Upper lobe of left lung (tissue), 6 donors: ENCODE measurements at places on chromosomes 7 and 10. TPM values are rescaled to one million over a fixed set of nuclear protein-coding genes. Genes with fewer than 3 reads are reported as not detected.

Gene PCDH15
- 1.0 TPM for total RNA-seq

Gene PAPOLB
- total RNA-seq = 0.46 TPM

Gene ARPC1A
- total RNA-seq = 126 TPM

Gene TMEM176B
- 24.0 TPM for total RNA-seq

Gene ANKRD26
- total RNA-seq = 6.4 TPM

Gene HOXA10
- not detected for total RNA-seq

Gene LEP
- total RNA-seq = not detected

Gene MLXIPL
- total RNA-seq = 12.1 TPM

Gene SPDYE8
- total RNA-seq = not detected

Gene UPP1
- 107 TPM for total RNA-seq

Gene SFR1
- 7.4 TPM for total RNA-seq

Gene SPDYE2
- total RNA-seq = not detected

Gene MOGAT3
- total RNA-seq = not detected

Gene CRYGN
- not detected for total RNA-seq

Gene FKBP6
- not detected for total RNA-seq

Gene CHST15
- 54.5 TPM for total RNA-seq

Gene ITGA8
- total RNA-seq = 40.3 TPM

Gene MAGI2
- 20.5 TPM for total RNA-seq

Gene MMRN2
- 76.8 TPM for total RNA-seq

Gene KMT2C
- 89.2 TPM for total RNA-seq

Gene ZCWPW1
- total RNA-seq = 4.3 TPM

Gene CYP3A7
- total RNA-seq = 1.2 TPM

Gene TMEM270
- not detected for total RNA-seq

Gene SPDYE2B
- total RNA-seq = not detected

Gene NKX1-2
- not detected for total RNA-seq

Gene MICALL2
- 21.9 TPM for total RNA-seq

Gene LBX1
- total RNA-seq = not detected

Gene GSTO2
- total RNA-seq = 8.4 TPM

Gene GRM3
- total RNA-seq = not detected

Gene CCL24
- total RNA-seq = not detected

Gene CPN1
- not detected for total RNA-seq

Gene HMX3
- total RNA-seq = not detected

Gene ADARB2
- total RNA-seq = 0.84 TPM

Gene CYP3A5
- total RNA-seq = 25.2 TPM
